ENCODE measurements at places on chromosomes 1 and 21. TPM values are rescaled to one million over a fixed set of nuclear protein-coding genes. Genes with fewer than 3 reads are reported as not detected.

The KLF17 gene
- total RNA-seq: 0.20 TPM

The OR6N1 gene
- not detected for total RNA-seq

DNA sequence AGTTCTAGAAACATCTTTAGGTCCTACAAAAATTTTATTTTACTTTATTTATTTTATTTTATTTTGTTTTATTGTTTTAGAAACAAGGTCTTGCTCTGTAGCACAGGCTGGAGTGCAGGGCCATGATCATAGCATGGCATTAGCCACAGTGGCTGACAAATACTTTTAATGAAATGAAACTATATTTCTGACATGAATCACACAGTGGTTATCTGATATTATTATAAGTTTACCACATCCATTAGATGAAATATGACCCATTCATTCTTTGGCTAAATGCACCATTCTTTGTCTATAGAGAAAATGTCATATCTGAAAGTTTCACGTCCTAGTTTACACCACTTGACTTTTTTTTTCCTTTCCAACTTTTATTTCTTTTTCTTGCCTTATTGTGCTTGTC is 613.4 kb upstream of the ADAMTS5 start:
- ATAC-seq: no peak

GRCh38 chr1:209427277-209427676 is 156.2 kb upstream of the CAMK1G start:
- no peak for ATAC-seq

DNA sequence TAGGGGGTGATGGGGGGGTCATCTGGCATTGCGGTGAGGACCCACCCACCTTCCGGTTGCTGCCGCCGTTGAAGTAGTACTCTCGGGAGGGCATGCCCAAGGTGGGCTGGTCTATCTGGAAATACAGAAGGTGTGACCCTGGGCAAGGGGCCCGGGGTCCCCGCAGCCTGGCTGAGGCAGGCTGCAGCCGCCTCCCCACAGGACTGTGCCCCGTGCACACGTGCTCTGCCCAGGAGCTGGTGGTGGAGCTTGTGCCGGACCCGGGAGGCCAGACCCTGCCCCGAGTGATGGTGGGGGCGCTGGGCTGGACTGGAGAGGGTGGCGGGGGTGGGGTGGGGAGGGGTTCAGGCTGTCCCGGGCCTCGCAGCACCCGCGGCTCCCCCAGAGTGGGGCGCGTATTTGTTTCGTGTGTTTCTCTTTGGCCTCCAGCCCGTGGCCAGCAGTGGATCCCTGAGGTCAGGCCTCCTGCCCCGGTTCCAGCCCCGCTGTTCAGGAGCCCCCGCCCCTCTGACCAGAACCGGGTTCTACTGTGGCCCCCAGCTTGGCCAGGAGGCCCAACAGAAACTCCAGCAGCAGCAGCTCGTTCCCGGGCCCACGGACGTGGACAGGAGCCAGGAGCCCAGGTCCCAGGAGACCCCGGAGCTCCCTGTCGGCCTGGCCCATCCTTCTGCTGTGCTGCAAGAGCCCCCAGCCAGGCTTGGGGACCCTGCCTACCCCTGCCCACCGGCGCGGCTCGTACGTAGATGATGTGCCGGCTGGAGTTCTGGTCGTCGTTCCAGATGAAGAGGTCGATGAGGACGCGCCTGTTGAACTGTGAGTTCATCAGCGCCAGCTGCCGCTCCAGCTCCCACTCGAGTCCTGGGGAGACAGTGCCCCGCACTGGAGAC is 19.2 kb downstream of the PRXL2B start:
- ATAC-seq: no peak
